Activated CD4-positive, alpha-beta T cell treated with anti-CD3 and anti-CD28 coated beads, Interleukin-2, Interleukin-6, amounts not matched to agents 100 ng/mL and 50 ng/mL, durations not matched to agents 16 hours and 8 hours (primary cell): ENCODE measurements at places on chromosomes 3 and 15.

- DNase-seq, result no peak
Measured at GRCh38 chr15:72070817-72071447, 47.0 kb downstream of the MYO9A start.

- no peak for DNase-seq
Measured at GRCh38 chr3:79314962-79315361, 452.8 kb downstream of the ROBO1 start.

DNA sequence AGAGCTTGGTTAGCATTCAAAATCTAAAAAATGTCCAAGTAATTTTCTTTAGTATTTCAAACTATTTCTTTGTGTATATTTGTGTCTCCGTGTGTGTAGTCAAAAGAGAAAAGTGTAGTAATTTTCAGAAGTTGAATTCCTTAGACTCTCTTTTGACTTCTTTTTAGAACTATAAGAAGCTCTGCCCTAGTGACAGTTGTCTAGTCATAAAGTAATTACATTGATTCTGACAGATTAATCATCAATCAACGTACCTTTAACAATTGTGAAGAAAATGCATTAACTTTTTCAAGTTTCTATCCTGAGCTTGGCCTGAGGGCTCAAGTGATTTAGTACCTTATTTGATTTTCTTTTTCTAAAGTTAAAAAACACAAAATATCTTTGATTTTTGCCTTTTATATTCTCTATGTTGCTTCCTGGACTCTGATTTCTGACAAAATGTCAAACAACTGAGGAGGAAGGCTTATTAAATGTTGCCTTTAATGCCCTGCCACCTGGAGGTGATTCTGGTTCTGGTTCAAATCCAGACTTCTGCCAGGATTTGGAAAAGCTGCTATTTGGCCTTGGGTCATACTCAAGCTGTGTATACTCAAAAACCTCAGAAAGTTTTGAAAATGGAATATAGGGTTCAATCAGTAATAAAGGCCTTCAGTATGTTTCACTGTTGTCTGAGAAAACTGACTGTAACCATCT lies 653.6 kb downstream of the NSUN3 start:
- DNase-seq, result no peak

DNA sequence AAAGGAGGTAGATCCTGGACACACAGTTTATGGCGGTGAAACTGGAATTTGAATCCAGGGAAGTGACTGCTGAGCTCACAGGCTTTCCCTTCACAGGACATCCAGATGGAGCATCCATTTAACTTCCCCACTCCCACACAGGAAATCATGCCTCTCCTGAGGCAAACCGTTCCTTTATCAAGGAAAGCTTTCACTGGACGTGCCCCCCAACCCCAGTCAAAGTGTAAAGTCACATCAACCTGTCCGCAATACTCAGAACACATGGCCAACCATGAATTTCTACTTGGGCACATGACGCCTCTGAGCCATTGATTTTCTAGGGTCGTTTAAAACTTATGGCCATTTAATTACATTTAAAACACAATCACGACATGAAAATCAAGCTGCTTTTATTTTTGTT lies 2.9 kb downstream of the PCOLCE2 start:
- DNase-seq, result no peak

DNA sequence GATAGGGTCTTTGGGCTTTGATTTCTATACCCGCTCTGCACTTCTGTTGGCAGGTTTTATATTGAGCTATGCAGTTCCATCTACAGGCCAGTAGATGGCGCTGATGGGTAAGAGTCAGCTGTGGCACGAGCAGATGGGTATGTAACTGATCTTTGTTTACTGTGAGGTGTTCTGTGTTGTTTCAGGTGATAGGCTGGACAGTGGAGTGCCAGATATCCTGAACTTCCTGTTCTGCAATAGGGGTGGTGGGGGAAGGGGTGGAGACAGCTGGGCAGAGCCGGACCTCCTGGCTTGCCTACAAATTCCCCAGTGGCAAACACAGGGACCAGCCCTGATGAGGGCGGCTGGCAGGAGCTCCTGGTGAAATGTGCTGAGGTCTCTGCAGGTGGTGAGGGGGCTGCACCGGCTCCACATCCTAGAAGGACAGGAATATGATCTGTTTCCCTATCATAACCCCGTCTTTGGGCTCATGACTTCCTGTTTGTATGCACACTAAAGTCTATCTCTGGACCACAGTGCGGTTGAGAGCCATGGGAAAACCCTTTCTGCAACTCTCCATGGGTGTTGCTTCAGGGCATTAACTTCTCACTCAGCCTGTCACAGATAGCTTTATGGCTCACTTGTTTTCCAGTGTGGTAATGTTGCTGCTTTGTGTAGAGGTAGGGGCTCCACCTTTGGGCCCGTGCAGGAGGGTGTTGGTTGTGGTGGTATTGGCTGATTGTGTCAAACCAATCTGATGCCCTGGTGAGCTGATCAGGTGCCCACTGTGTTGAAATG lies 13.4 kb upstream of the FAM98B start:
- DNase-seq, result peak; percentile 73

GRCh38 chr3:20682573-20682972 lies 496.6 kb upstream of the SGO1 start:
- no peak for DNase-seq

DNA sequence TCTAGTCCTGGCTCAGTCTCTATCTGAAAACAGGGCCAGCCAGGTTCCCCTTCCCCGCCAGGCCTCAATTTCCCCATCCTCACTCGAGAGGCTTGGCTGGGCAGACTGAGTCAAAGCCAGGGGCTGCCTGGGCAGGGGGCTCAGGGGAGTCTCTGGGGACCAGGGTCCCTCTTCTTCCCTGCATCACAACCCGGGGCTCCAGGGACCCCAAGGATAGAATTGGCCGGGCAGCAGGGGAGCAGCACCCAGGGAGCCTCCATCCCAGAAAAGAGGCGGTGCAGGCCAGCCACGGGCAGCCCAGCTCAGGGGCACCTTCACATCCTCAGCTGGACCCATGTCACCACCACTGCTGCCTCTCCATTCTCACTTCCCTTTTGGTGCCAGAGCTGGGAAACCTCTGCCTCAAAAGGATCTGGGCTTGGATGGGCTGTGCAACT lies 13.3 kb upstream of the PLXND1 start:
- DNase-seq, result no peak

DNA sequence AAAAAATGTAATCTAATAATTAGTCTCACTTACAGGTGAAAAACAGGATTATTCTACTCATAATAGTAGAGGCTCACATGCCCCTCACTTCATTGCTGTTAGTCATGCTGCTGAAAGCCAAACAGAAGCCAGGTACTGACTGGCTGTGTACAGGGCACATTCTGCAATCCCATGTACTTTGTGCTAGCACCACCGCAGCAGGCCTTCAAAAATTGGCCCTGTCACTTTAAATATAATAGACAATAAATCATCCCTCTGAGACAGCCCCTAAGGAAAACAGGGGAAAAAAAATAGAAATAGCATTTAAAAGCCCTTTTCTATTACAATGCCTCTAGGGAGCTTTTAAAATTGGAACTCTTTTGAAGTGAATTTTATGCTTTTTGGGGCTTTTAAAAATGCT lies 723.8 kb downstream of the TUSC7 start:
- DNase-seq, result no peak

GRCh38 chr3:26932752-26933151 lies 310.2 kb downstream of the LRRC3B start:
- no peak for DNase-seq

GRCh38 chr3:149233323-149233722 lies 11.7 kb upstream of the CP start:
- no peak for DNase-seq

- no peak for DNase-seq
Measured at GRCh38 chr15:78997981-78998499, 53.2 kb upstream of the CTSH start.

DNA sequence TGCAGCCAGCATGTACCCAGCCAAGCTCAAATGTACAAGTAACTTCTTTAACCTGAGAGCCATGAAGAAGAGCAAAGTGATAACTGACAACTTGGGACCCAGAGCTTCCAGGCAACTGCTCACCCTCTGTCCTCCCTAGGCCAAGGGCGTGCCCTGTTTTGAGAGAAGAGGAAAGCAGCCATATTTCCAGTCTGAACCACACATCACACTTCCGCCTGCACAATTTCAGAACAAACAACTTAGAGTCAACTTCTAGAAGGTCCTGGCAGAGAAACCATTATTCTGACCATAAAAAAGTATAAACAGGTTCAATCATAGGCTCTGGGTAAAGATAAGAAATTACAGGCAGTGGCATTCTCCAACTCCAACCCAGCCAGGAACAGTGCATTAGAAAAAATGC lies 50.1 kb downstream of the ITGB5 start:
- no peak for DNase-seq

GRCh38 chr15:36688310-36689011 lies 109.0 kb downstream of the CDIN1 start:
- DNase-seq, result no peak

- DNase-seq, result no peak
Measured at GRCh38 chr15:94421706-94422105, 190.3 kb downstream of the MCTP2 start.

GRCh38 chr15:44397869-44398268 lies 29.6 kb upstream of the CTDSPL2 start:
- no peak for DNase-seq

DNA sequence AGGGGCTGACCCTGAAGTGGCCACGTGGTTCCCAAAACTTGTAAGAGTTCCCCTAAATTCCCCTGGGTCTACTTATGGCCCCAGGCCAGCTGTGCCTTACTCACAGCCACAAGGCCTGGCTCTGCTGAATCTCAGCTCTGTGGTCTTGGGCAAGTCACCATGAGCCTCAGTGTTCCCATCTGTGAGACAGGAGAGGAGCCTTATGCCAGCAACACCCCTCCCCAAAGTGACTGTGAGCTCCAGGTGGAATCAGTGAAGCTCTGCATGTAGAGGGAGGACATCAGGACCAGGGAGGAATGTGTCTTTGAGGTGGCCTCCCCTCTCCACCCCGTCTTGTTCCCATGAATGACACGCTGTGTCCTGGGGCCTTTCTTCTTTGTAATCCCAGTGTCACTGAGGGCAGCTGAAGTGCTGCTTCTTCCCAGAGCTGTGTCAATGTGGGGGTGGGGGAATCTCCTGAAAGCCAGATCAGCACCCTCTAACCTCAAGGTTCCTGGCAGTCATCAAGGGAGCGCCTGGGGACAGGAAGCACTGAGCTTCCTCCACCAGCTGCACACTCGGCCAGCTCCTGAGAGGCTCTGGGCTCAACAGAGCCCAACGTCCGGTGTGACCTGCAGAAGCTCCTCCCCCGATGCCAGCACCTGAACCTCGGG lies 258.9 kb downstream of the UACA start:
- peak; percentile 69 for DNase-seq

DNA sequence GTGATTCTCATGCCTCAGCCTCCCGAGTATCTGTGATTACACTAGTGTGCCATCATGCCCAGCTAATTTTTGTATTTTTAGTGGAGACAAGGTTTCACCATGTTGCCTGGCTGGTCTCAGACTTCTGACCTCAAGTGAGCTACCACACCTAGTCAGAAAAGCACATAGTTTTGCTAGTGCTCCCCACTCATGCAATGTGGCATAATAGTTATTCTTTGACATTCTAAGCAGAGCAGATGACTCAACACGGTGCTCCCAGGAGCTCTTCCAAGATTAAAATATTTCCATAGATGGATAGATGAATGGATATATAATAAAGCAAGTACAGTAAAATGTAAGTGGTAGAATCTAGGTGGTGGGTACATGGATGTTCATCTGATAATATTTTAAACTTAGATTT lies 53.1 kb upstream of the GK5 start:
- no peak for DNase-seq

DNA sequence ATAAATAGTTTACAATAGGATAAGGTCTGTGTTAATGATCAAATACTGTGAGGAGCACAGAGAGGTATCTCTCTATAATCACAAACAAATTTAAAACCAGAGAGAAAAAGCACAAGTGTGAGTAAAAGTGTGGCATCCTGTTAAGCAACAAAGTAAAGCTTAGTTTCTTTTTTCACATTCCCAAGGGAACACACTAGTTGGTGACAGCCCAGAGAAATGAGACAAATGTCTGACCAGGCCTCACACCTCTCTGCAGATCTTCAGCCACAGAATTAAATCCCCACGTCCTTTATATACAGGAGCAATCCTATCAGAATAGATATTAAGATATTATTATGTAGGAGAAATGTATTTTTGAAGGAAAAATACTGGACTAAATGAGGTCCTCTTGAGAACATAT lies 2.7 kb downstream of the FBN1 start:
- no peak for DNase-seq
